Psoas muscle (tissue), 8 donors: ENCODE measurements at places on chromosomes 3 and 15. TPM values are rescaled to one million over a fixed set of nuclear protein-coding genes. Genes with fewer than 3 reads are reported as not detected.

GRCh38 chr3:148280623-148281242 is 417.0 kb upstream of the AGTR1 start:
- H3K4me1 ChIP-seq = no peaks in the 10 kb centered on the region
- H3K27ac ChIP-seq = no peak overlapping the region
- no peak overlapping the region for H3K4me3 ChIP-seq
- no peaks in the 10 kb centered on the region for H3K27me3 ChIP-seq

DNA sequence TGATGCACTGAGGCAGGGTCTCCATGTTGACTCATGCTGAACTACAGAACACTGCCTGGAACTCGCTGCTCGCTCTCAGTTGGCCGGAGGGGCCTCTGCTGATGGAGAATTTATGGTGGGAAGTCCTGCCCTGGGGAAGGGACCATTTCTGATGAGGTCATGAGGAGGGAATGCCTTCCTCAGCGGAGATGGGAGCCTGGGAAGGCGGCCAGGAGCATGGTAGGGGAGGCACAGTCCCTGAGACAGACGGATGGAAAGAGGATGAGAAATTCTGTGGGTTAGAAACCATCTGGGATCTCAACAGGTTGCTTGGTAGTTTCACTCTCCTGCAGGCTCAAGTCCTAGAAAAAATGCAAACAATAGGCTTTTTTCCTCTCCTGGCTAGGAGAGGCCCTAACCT is 56.8 kb upstream of the TPM1 start:
- H3K27me3 ChIP-seq = no peaks in the 10 kb centered on the region
- H3K27ac ChIP-seq = no peak overlapping the region
- no peak overlapping the region for H3K4me3 ChIP-seq
- H3K36me3 ChIP-seq = no peaks in the 10 kb centered on the region

DNA sequence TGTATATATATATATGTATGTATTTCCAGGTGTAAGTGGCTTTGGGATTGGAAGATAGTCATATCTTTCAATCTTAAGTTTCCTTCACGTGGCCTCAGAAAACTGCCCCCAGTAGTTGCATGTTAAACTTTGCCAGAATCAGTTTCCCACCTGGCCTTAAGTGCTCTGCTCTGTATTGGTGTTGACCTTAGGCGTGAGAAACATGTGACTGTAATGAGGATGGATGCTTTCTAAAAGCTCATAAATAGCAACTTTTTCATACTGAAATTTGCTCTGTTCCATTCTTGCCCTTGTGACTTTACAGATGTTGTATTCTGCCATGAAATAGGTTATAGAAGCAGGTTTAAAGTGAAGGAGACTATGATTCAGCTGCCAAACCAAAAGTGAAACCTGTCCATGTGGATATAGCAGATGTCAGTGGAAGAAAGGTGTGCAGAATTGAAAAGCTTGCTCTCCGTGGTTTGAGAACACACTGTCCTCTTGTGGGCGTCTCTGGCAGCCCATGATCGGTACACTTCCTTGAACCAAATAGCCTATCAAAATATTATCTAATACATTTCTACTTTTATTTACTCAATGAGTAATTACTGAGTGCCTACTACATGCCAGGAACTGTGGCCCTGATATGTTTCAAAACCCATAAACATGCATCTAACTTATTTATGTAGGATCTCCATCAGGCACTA is 15.8 kb downstream of the SCG5 start:
- DNase-seq = no peak
- no peak overlapping the region for H3K4me3 ChIP-seq
- no peaks in the 10 kb centered on the region for H3K36me3 ChIP-seq
- peaks cover 10% of the 10 kb centered on the region for H3K4me1 ChIP-seq

GRCh38 chr15:74040109-74040850 is 42.1 kb downstream of the GOLGA6A start:
- peak; percentile 66 for DNase-seq
- no peaks in the 10 kb centered on the region for H3K27me3 ChIP-seq
- H3K4me3 ChIP-seq = no peak overlapping the region
- peak overlapping the region; percentile 60 for H3K27ac ChIP-seq
- no peaks in the 10 kb centered on the region for H3K4me1 ChIP-seq

DNA sequence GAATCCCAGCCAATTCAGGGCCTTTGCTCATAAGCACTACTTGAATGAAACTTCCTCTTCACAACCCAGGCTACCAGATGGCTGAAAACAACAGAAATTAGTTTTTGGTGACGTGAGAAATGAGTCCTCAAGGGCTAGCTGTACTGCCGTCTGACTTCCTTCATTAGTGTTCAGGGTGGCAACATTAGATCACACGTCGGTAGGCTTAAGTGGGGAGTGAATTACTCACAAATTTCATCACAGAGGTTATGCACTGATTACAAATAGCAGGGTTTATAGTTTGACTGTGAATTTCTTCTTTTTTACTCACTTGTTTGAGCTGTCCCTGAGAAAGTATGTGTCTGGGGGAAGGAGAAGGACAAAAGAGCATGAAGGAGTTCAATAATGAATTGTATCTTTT is 397.2 kb downstream of the GAP43 start:
- no peak for DNase-seq
- no peaks in the 10 kb centered on the region for H3K36me3 ChIP-seq
- H3K27me3 ChIP-seq = no peaks in the 10 kb centered on the region
- H3K4me1 ChIP-seq = no peaks in the 10 kb centered on the region
- no peak overlapping the region for H3K27ac ChIP-seq

DNA sequence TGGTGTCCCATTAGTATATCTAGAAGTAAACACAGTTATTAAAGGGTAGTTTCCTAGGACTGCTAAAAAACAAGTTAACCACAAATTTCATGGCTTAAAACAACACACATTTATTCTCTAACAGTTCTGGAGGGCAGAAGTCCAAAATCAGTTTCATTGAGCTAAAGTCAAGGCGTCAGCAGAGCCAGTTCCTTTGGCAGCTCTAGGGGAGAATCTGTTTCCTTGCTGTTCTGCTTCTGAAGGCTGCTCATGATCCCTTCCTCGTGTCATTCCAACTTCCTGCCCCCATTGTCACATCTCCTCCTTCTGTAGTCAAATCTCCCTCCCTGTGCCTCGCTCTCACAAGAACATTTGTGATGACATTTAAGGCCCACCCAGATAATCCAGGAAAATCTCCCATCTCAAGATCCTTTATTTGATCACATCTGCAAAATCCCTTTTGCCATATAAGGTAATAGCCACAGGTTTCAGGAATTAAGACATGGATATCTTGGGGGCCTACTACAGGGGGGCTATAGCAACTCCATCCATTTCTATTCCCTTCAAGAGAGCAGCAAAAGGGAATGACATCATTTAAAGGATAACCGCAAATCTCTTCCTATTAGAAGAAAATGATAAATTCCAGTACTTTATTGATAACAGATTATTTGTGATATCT is 50.1 kb downstream of the GPR176 start:
- no peaks in the 10 kb centered on the region for H3K36me3 ChIP-seq
- no peak overlapping the region for H3K27ac ChIP-seq
- DNase-seq = no peak
- H3K4me1 ChIP-seq = no peaks in the 10 kb centered on the region

DNA sequence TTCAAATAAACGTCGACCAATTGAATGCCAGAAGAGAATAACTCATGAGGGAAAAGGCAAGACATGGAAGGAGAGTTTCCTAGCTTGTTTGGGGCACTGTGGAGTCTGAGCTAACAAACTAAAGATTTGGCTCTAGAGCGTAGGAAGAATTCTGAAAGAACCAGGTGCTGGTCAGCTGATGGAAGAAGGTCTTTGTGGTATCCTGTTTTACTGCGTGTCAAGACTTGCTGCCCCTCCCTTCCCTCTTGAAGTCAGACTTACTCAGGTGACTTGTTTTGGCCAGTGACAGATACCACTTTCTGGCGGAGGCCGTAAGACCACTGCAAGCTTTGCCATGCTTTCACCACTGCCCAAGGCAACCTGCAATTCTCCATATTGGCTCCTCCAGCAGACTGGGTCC is 673 bp upstream of the HCLS1 start:
- H3K27ac ChIP-seq = peak overlapping the region; percentile 50
- H3K27me3 ChIP-seq = no peaks in the 10 kb centered on the region
- no peak overlapping the region for H3K4me3 ChIP-seq

DNA sequence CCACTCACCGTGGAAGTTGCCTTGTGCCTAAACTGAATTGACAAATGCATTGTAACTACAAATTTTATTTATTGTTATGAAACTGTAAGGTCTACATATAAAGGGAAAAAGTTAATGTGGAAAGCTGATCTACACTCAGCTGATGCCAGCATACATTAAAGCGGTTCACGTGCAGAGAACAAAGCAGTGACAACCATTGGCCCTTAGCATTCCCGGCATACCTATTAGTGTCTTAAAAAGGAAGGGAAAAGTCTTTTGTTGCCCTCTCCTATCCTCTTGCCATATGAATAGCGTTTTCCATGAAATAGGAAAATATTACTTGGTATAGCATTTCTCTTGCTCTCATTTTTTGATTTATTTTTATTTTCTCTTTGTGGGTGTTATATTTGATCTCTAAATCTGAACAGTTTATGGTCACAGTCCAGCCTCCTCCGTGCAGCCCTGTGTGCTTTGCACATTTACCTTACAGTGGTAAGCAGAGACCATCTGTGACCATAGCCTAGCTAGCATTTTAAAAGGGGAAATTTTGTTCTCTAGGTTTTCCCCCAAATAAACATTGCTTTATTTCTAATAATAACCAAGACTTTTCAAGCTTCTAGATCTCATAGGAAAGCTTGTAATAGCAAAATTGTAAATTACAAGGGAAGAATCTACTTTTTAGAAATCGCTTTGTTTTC is 89.7 kb upstream of the CGNL1 start:
- H3K36me3 ChIP-seq = peaks cover 2% of the 10 kb centered on the region
- H3K4me1 ChIP-seq = no peaks in the 10 kb centered on the region
- DNase-seq = no peak
- H3K27ac ChIP-seq = no peak overlapping the region

DNA sequence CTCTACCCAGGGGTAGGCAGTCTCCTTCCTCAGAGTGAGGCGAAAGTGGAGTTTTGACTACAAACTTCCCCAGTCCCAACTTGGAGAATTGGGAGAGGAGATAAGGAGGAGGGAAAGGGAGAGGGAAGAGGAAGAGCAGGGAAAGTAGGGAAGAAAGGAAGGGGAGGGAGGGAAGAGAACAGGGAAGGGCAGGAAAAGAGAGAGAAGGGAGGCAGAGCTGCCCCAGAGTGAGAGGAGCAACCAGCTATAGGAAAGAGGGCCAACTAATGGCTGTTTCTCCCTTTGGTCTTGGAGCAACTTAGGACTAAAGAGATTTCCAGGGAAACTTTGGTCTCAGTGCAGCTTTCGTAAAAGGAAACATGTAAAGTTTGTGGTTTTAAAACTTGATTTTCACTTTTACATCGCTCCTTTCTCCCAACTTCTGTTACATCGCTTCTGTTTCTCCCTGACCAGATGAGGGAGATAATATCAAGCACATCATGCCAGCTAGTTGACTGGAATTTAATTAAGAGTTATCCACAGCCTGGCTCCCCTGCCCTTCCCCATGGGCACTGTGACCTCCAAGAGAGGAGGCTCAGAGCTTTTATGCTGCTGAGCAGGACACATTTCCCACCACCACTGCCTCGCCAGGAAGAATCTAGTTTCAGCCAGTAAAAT is 1.4 kb downstream of the CA12 start:
- no peaks in the 10 kb centered on the region for H3K36me3 ChIP-seq
- peaks cover 12% of the 10 kb centered on the region for H3K4me1 ChIP-seq
- no peak overlapping the region for H3K27ac ChIP-seq
- no peaks in the 10 kb centered on the region for H3K27me3 ChIP-seq

DNA sequence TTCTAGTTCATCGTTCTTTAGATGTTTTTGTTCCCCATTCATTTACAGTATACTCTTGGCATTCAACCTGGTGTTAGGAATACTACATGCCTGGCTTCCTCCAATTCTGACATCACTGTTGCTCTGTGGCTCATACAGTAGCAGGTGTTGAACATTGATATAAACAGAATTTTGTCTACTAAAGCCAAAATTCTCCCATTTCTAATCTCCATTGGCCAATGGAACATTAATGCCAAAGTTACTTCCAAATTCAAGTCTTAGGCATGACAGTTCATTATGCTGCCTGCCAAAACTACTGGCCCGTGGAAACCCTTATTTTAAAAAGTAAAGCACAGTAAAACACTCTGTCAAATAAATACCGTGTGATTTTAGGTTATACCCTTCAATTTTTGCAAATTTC is 368.0 kb downstream of the NAALADL2 start:
- no peaks in the 10 kb centered on the region for H3K27me3 ChIP-seq
- no peak for DNase-seq
- no peak overlapping the region for H3K4me3 ChIP-seq

DNA sequence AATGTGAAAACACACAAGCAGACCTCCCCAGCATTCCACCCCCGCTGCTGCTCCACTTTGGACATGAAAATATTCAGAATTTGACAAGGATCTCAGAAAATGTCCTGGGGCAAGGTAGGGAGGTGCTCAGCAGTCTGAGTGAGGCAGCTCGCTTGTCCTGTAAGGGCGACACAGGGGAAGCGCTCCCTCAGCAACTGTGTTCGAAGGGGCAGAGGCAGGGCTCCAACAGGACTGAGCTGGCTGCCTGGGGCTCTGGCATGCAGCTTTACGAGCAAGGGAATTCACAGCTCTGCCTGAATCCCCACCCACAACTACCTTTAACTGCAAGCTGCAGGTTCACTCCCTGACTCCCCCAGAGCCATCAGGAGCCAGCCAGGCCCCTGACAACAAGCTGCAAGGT is 287.0 kb upstream of the LYSMD4 start:
- H3K27ac ChIP-seq = no peak overlapping the region
- H3K4me1 ChIP-seq = no peaks in the 10 kb centered on the region
- H3K36me3 ChIP-seq = no peaks in the 10 kb centered on the region
- H3K27me3 ChIP-seq = no peaks in the 10 kb centered on the region

SUSD5 gene
- 1.4 TPM for total RNA-seq

TTLL13 gene
- total RNA-seq = 0.08 TPM

NR1I2 gene
- total RNA-seq = not detected

KNL1 gene
- not detected for total RNA-seq

INSYN1 gene
- 4.8 TPM for total RNA-seq
